T-helper 1 cell (primary cell): ENCODE measurements at places on chromosomes 2 and 18.

DNA sequence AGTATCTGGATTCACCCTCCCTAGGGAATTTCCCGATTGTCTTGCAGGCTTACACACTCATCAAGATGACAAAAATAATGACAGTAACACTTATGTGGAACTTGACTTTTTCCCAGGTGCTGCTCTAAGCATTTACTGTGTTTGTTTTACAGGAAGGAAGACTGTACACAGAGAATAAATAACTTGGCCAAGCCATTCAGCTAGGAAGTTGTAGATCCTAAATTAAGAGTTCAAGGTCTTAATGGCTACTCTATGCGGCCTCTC lies 549 bp upstream of the DPP4 start:
- DNase-seq, result no peak

DNA sequence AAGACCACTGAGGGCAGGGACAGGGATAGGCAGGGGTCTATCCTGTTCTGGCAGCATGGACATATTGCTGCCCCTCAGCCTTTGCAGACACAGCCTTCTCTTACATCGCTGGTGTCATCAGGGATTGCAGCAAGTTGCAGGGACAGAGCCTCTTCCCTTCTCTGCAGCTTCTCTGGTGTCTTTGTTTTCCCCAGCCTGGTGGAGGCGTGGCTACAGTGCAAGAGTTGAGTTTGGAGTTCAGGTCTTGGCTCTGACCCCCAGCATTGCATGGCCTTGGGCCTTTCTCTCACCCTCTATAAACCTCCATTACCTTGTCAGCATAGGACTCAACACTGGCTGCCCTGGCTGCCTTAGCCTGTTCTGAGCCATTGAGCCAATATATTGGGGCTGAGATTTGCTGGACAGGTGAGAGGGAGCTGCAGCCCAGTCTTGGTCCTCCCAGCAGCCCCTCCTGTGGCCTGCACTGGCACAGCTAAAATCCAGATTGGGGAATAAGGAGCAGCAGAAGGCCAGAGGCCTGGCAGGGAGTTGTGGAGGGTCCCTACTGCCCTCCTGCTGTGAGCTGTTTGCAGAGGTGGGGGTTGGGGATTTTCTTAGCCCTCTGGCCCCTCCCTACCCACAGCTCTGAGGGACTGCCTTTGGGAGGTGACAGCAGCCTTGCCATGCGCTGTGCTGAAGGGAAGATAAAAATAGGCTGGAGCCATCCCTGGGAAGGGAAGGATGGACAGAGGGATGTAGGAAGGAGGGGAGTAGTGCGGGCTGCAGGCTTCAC lies 22.8 kb downstream of the EHD3 start:
- DNase-seq, result no peak

GRCh38 chr2:200471324-200471848 lies 38.5 kb downstream of the KCTD18 start:
- DNase-seq, result peak; percentile 18

GRCh38 chr2:158634627-158635026 lies 160.5 kb upstream of the DAPL1 start:
- DNase-seq, result no peak

GRCh38 chr2:105621038-105621437 lies 123.7 kb upstream of the NCK2 start:
- DNase-seq, result no peak

DNA sequence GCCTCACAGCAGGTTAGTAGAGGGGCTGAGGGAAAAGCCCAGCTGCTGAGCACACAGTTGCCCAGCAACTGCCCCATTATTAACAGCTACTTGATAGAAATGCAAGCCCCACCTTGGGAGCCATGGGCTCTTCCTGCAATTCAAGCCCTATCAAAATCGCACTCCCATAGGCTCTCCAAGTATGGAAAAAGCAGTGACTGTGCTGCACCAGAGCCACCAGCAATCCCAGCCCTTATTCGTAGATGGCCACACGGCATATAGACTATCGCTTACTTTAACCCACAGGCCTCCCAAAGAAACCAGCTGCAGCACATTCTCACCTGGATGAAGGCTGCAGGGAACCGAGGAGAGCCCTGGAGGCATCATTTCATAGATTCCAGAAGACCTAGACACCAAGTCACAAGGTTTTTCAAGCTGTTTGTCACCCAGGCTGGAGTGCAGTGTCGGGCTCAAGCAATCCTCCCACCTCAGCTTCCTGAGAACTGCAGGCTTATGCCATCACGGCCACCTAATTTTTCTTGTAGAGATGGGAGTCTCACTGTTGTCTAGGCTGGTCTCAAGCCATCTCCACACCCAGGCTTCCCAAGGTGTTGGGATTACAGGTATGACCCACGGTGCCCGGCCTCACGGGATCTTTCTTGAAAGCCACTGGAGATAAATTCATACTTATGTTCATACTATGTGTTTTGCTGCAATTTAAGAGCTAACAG lies 11.3 kb downstream of the NCL start:
- no peak for DNase-seq

DNA sequence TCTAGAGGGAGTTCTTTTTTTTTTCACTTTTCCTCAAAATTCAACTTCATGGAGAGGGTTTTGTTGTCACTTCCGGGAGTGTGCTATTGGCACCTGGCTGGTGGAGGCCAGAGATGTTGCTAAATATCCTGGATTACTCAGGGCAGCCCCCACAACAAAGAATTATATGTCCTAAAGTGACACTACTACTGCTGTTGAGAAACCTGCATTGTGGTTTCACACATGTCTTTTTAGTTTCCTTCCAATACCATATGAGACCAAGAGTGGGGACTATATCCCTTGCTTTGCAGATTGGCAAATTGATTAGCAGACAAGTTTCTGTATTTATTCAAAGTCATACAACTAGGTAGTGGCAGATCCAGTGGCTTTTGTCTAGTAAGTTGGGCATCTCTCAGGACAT lies 826.8 kb downstream of the TRIB2 start:
- DNase-seq, result no peak

DNA sequence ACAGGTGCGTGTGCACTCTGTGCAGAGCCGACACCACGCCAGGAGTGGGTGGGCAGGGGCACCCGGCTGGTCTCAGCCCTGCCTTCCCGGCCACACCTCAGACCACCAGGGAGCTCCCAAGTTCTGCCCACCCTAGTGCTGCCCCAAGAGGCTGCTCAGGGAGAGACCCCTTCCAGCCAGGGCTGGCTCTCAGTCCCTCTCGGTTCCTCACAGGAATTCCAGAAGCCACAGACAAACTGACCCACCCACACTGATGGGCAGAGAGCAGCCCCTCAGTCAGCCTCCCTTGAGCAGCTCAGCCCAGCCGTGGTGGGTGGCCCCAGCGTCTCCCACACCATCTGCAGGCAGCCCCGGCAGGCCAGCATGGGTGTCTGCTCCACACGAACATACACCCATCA lies 33.8 kb downstream of the GPC1 start:
- DNase-seq, result no peak
